NCI-H1436 (cell line): ENCODE measurements at places on chromosomes 3 and 15.

- DNase-seq, result no peak
Measured at GRCh38 chr3:43262194-43262593, 24.1 kb upstream of the SNRK start.

- DNase-seq, result no peak
Measured at GRCh38 chr3:179398574-179399231, 51.2 kb downstream of the MFN1 start.

DNA sequence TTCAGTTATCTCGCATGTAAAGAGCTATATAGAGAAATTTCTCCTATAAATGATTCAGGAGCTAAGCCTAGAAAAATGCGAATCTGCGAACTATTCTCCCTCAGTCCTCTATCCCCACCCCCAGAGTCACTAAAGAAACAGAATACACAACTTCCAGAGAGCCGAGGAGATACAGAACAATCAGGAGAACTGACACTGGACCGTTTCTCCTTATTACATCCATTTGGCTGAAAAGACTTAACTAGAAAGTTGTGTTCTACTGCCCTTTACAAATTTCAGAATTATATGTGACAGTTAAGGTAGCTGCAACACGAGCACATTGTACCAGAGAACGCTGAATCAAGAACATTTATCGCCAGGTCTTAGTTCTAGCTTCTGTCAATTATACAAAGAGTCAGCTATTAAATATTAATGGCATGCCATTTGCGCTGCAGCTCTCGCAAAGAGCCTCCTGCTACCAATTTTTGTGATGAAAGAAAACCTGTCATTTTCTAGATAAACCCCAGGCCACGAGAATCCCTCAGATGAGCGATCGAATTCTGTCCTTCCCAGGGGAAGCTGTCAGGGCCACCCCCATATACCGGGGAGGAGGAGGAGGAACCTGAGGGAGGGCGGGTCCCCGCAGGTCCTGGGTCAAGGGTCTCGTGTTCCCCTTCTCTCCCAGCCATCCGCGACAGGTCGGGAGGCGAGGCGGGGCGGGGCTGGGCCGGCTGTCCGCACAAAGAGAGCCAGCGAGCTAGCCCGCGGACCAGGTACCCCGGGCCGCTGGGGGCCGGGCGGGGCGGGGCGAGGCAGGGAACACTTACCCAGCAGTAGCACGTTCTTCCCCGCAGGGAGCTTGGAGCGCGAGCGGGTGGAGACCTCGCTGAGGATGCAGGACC is 878 bp downstream of the DYNC1LI1 start:
- peak; percentile 9 for DNase-seq

DNA sequence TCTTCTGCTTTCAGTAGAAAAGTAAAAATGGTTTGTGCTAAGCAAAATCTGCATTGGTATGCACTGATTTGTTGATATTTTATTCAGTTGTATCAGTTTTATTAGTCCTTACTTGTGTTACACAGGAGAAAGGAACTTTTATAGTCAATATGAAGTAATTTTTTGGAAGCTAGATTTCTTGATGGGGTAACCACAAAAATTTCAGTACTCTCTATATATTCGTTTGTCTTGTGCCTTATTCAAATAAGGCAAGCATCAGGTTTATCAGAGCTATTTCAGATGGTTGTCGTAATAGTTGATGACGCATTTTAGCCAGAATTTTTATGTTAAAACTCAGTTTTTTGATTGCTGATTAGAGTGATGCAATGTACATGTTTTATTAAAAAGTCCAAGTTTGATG is 50.7 kb upstream of the NIPA1 start:
- no peak for DNase-seq

DNA sequence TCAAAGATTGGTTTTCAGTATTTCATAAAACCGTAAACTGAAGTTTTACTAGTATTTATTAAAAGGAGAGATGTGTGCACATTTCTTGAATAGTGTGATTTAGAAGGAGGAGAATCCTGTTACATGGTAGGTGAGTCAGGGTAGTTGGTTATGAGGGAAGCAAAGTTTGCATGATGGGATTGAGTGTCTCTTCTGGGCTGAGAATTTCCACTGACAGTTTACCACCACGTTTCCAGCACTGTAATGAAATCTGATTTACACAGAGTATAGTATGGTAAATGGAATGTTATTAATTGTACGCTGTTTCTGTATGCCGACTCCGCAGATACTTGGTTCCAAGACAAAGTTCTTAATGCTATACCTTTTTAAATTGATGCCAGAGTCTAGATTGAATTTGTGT is 1.6 kb downstream of the NECTIN3 start:
- no peak for DNase-seq

- DNase-seq, result no peak
Measured at GRCh38 chr3:150773616-150774192, 10.7 kb upstream of the SIAH2 start.

DNA sequence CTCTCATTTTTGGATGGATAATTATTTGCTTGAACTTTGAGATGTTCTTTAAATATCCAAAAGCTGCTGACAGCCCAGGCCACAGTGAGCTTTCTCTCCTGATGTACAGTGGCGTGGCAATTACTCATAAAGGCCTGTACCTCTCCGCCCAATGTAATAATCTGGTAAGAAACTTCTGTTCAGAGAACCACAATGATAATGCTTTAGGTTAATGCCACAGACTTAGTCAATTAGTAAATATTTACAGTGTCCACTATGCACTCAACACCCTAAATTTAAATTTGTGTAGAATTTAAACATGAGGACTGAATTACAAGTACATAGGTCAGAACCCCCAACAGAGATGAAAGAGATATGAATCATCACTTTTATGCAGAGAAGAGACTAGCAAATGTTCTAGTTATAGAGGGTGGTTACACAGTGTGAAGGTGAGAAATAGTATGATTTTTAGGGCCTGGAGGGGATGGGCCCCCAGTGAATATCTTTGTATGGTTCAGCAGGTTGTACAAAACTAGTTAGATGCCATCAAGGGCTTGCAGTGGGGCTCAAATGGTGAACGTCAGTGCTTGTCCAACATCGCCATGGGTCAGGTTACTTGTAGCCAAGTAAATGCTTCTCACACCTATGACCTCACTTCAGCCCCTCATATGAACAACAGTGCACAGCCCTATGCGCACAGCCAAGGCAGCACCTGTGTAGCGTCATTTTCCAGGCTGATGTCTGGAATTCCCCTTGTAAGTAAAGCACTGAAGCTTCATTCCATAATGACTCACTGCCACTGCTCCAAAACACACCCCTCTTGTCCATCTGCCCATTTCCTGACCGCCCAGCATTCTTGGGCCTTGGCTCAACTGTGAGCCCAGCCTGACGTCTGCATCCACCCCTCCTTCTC is 13.3 kb downstream of the ABHD2 start:
- DNase-seq, result no peak

- DNase-seq, result no peak
Measured at GRCh38 chr3:104990758-104991157, 376.0 kb upstream of the ALCAM start.

GRCh38 chr3:30281526-30281925 is 324.9 kb upstream of the TGFBR2 start:
- no peak for DNase-seq

- DNase-seq, result no peak
Measured at GRCh38 chr3:38354588-38355330, 8.2 kb downstream of the XYLB start.

DNA sequence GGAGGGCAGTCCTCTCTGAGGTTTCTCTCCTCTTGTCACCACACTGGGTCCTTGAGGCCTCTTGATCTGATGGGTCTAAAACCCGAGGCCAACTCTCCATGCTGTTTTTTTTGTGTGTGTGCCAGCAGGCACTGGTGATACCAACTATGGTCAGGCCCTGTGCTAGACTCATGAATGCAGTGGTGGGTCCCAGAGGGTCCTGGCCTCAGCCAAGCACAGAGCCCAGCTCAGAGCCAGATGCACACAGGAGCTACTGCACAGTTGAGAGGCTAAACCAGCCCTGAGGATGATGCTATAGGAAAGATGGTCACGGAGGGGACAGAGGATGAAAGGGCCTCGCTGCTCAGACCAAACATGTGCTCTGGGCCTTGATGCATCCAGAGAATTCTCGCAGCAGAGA is 33.5 kb downstream of the RAB6B start:
- DNase-seq, result no peak

DNA sequence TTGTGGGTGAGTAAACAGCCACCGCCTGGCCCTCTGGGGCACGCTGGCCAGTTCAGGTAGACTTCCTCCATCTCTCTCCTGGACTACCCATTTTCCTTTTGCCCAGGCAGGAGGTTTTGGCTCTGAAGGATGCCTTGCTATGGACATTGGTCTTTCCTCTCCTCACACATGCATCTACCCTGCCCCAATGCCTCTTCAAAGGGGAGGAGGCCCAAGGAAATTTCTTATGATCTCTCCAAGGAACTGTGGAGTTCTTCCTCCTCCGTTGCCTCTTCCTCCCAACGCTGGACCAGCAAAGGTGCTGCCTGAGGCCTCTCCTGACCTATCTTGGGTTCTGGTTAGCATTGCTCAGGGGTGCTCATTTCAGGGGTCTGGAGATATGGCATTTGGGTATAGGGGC is 33.5 kb downstream of the POMGNT2 start:
- DNase-seq, result no peak

- no peak for DNase-seq
Measured at GRCh38 chr3:180492047-180492446, 109.9 kb upstream of the TTC14 start.

GRCh38 chr3:55160241-55160983 is 232.6 kb upstream of the LRTM1 start:
- DNase-seq, result no peak

GRCh38 chr3:169146866-169147237 is 516.7 kb downstream of the MECOM start:
- no peak for DNase-seq

DNA sequence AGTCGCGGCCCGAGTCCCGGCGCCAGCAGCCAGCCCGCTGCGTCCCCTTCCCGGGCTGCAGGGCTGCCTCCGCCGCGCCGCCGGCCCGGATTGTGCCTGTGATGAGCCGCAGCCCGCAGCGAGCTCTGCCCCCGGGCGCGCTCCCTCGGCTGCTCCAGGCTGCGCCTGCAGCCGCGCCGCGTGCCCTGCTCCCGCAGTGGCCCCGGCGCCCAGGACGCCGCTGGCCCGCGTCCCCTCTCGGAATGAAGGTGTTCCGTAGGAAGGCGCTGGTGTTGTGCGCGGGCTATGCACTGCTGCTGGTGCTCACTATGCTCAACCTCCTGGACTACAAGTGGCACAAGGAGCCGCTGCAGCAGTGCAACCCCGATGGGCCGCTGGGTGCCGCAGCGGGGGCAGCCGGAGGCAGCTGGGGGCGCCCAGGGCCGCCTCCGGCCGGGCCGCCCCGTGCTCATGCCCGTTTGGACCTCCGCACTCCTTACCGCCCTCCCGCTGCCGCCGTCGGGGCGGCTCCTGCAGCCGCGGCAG is 1.2 kb downstream of the CHST2 start:
- DNase-seq, result no peak

DNA sequence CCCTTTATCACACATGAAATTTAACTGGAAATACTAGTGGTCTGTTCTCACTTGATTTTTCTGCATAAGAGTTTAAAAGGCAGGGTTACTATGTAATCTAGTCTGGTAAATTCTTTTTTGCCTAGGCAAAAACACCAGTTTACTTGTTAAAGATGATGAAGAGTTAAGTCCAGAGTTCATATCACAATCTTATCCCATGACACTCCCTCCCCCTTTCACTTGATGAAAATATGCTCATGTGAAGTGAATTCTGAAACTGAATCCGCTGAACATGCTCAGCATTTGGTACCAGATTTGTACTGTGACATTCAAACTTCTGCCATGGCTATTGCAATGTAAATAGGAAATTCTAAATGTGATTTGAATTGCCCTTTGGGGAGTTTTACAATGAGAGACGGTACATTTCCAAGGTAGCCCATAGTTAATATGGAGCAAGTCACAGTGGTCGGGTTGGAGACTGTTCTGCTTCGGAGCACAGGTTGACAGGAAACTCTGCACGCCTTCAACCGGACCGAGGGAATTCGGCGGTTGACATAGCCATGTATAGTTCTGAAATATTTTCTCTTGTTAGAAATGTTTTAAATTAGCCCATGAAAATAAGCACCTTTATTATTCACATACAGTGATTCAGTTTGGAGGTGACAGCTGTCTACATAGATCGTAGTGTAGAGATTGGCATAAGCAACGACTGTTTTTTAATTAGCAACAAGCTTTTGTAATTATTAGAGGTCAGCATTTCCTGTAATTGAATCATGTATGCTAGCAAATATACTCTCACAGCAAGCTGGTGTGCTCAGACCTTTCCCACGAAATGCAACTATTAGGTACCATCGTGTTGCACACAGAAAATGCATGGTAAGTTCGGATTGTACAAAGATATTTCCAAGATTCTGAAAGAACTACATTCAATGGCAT is 768.6 kb upstream of the GOLIM4 start:
- DNase-seq, result no peak

DNA sequence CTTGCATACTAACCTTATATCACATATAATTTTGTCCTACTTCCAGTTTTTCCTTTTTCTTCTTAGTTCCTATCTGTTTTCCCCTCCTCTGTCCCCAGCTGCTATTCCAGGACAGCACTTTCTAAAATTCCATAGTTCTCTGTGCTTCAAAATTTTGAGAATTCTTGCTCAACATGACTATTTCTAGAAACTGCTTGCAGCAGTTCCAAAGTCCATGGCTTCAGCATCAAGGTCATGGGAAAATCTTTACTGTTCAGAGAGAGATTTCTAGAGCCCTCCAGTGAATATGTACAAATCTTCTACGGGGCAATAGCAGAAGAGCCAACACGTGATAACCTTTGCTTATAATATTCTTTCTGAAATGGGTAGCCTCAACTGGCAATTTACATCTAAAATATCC is 76.1 kb upstream of the PHLDB2 start:
- no peak for DNase-seq

GRCh38 chr15:84634228-84634837 is 19.8 kb downstream of the WDR73 start:
- DNase-seq, result no peak

GRCh38 chr3:56885453-56885852 is 83.7 kb upstream of the ARHGEF3 start:
- DNase-seq, result no peak

- no peak for DNase-seq
Measured at GRCh38 chr15:70643106-70643782, 120.1 kb downstream of the UACA start.

- DNase-seq, result no peak
Measured at GRCh38 chr3:147640781-147641180, 231.6 kb downstream of the ZIC1 start.

- no peak for DNase-seq
Measured at GRCh38 chr3:25349828-25350724, 78.0 kb upstream of the RARB start.

DNA sequence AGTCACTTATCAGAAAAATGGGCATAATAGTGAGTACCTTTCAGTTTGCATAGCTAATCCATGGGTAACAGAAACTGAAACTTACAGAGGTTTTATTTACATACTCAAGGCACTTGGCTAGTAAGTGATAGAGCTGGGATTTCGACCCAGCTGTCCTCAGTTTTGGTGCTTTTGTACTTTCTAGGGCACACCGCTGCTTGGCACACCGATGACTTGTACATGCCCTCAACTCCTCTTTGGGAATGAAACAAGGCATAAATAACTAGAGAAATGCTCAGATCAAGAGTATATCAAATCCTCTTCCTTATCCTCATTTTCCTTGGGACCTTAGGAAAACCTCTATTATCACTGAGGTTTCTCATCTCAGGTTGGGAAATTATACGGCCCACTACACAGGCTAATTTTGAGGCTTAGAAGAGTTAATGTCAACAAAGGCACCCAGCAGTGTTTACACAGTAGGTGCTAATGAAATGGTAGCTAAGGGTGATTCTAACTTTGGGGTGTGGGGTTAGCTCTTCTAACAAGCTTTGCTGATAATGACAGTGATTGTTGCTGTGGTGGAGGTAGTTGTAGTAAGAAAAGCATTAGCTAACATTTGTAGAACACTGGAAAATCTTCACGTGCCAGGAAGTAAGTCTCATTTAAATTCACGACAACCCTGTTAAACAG is 20.3 kb upstream of the DGKG start:
- DNase-seq, result no peak

GRCh38 chr3:168165390-168166269 is 69.9 kb upstream of the GOLIM4 start:
- DNase-seq, result peak; percentile 58
